ENCODE measurements at places on chromosomes 2 and 18. TPM values are rescaled to one million over a fixed set of nuclear protein-coding genes. Genes with fewer than 3 reads are reported as not detected.

DNA sequence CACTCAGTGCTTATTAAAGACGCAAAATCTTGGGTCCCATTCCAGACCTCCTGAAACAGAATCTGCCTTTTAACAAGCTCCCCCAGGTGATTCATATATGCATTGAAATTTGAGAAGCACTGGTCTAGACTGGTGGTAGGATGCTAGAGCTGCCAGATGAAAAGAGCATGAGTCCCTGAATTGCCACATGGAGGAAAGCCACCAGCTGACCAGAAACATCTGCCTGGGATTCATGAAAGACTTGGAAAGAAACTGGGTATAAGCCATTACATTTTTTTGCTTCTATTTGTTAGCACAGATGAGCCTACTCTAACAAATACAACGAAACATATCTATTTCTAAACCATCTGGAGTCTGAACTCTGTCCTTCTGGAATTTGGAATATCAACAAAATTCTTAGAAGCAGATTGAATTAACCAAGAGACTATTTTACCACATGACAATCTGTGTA lies 228.9 kb downstream of the RBM43 start:
- no peak for DNase-seq

The CABYR gene
- total RNA-seq = 0.48 TPM

The FBXO15 gene
- total RNA-seq = not detected

The GPBAR1 gene
- 0.64 TPM for total RNA-seq

The TSPYL6 gene
- not detected for total RNA-seq

Measured in mucosa of descending colon (tissue), 3 donors.